ENCODE measurements at places on chromosomes 6 and 20.

- no peak for DNase-seq
Measured at GRCh38 chr20:59018817-59019216, 412 bp upstream of the TUBB1 start.

GRCh38 chr20:21273755-21274386 lies 29.3 kb upstream of the XRN2 start:
- no peak for DNase-seq

DNA sequence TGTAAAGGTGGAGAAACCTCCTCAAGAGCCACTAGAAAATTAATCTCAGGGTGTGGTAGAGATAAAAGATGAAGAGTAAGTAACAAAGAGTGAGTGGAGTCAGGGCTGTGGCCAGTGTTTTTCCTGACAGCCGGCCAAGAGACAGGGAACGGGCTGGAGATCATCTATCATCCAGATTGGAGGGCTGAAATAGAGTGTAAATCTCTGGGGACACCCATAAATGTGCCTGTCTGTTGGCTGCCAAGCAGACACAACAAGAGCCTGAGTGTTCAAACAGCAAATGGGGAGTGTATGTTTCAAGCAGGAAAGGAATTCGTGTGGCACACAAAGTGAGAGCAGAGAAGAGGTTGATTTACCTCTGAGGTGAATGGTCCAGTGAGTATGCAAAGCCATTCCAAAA lies 326.4 kb upstream of the KHDRBS2 start:
- DNase-seq = no peak

GRCh38 chr20:54651252-54651651 lies 175.9 kb downstream of the DOK5 start:
- DNase-seq = no peak

DNA sequence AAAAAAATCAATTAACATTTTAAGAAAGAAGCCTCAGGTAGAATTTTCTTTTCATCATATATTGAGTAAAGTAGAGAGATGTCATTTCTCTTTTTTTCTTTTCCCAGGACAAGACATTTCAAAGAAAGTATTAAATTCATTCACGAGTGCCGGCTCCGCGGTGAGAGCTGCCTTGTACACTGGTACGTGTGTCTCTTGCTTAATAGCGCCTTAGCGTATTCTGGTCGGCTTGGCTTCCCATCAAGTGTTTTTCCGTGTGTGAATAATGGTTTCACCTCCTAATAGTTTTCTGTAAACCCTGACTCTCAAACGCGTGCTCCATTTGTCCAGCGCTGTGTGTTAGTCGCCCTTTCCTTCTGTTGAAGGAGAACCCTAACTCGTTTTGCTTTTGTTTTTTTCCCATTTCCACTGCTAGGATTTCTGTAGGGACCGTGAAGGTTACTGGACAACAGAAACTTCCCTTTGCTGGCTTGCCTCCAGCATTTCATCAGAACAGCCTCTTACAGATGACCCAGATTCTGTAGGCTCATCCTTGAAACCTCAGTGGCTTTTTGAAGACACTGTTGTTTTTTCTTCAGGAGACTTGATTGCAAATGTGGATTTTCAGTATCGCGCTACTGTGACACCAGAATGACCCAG lies 45.7 kb upstream of the IRF4 start:
- no peak for DNase-seq

DNA sequence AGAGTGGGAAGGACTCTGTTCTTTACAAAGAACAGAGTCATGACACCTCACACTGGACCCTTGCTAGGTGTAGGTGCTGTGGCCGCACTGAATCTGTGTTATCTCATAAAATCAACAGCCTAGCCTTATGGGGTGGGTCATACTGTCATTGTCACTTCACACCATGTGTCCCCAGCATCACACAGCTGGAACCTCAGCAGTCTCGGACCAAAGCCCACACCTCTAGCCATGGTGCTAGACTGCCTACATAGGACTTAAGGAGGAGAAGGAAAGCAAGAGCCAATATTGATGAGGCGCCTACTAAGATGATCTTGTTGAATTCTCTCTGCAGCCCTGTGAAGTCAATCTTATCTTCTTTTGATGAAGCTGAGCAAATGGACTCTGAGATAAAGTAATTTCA lies 31.0 kb downstream of the UNC5CL start:
- no peak for DNase-seq

DNA sequence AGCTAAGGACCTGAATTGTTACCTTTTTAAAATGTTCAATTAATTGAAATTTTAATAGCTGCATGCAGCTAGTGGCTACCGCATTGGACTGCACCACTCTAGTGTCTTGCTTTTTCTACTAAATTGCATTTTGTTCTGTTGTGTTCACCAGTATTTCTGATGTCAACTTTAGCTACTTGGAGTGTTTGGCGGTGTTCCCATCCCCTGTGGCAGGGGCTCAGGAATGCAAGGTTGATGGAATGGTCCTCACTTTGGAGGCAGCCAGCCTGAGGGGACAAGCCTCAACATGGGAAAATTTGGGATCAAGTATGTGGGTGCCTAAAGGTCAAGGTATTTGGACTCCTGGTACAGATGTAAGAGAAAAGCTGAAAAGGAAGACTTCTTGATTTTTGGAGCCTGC lies 230.1 kb upstream of the PRND start:
- DNase-seq = no peak

DNA sequence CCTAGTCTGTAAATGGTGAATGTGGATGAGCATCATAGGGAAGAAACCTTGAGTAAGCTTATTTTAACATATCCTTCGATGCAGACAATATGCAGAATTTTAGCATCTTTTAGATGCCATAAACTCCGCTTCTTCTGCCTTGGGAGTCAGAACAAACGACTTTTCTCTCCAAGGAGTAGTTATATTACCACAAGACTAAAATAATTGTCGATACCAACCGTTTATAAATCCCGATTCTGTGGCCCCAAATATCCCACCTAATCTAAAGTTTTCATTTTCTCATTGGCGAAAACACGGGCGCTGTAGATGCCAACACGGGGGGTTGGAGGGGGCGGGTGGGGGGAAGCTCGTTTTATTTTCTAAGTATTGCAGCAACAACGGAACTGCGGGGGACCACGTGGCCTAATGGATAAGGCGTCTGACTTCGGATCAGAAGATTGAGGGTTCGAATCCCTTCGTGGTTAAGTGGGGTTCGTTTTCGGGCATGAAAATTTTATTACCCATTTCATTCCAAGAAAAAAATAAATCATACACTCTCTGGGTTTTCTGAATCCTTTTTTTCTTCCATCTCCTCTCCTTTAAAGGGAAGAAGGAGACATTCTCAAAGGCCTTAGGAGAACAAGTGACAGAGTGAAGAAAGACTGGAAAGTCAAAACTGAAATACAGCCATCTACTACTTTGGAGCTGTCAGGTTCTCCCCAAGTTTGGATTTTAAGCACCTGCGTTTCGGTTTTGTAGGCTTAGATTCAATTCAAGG lies 65.5 kb upstream of the BTN3A2 start:
- DNase-seq = no peak

DNA sequence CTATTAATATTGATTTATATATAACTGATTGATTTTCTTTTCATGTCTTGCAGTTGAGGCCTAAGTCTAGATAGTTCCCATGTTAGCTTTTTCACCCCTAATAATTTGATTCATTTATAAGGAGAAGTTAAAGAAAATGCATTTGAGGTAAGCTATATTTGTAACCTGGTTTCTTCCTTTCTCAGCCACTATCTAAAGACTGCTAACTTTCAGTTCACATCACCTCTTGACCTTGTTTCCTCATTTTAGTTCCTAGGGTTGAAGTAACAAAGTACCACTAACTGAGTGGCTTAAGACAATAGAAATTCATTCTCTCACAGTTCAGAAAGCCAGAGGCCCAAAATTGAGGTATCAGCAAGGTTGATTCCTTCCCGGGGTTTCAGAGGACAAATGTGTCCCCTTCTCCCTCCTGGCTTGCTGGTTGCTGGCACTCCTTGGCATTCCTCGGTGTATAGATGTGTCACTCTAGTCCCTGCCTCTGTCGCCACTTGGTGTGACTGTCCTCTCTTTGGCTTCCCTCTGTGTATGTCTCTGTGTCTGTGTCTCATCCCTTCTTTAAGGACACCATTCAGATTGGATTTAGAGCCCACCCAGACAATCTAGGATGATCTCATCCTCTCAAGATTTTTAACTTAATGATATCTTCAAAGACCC lies 55.9 kb upstream of the C20orf144 start:
- no peak for DNase-seq

DNA sequence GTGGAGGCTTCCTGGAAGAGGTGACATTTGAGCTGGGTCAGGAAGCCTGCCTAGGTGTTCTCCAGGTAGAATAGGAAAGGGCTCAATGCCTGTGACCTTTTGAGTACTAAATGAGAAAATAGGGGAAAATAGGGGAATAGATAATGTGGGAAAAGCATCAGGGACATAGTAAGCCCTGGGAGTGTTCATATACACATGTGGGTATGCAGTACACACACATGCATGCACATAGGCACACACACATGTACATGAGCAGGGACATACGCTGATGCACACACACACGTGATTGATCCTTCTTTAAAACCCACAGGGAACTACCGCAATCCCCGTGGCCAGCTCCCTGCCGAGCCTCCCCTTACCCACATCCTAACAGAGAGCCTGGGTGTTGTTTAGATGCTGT lies 351.7 kb downstream of the CDH4 start:
- no peak for DNase-seq

- DNase-seq = no peak
Measured at GRCh38 chr6:111746983-111747382, 126.3 kb downstream of the FYN start.

GRCh38 chr6:54037277-54037779 lies 73.9 kb upstream of the MLIP start:
- DNase-seq = no peak

DNA sequence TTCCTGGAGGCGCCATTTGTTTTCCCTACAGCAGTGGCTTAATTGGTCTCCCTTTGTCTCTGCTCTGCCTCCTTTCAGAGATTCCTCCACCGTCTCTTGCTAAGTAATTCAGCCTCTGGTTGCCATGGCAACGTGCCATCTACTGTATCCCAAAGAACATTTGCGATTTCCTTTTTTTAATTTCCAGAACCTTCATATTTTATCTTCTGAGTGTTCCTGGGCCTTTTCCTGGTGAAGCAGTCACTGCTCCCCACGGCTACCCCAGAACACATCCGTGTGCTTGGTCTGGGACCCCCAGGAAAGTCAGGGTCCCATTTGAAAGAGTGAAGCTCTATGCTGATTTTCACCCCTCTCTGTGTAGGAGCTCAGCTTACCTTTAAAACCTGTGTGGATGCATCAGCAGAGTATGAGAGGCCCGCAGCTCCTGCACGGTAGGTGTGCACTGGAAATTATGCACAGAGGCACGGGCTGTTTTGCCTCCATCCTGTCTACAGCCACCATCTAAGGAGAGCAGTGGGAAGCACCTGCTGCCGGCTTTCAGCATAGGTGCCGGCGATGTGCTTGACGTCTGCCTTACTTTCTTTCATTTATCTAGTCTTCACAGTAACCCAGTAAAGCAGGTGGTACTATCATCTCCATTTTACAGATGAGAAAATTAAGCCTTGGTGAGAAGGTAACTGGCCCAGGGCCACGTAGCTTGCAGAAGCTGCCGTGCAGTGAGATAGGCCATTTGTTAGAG lies 122.8 kb downstream of the SYCP2 start:
- DNase-seq = no peak

- no peak for DNase-seq
Measured at GRCh38 chr6:13496513-13497190, 9.3 kb upstream of the GFOD1 start.

DNA sequence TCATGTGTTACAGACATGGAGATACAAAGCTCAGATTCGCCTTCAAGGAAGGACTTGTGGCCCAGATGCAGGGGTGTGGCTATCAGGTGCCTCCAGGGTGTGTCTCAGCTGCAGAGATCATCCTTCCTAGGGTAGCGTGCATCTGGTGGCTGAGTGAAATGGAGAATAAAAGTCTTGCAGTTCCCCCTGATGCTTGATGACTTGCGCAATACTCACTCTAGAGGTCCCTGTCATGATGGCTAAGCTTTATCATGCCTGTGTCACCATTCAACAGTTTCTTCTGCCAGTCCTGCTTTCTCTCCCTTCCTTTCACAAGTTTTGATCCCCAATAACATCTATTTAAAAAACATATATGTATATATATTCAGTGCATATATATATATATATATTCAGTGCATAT lies 228.1 kb downstream of the PAX1 start:
- DNase-seq = no peak

DNA sequence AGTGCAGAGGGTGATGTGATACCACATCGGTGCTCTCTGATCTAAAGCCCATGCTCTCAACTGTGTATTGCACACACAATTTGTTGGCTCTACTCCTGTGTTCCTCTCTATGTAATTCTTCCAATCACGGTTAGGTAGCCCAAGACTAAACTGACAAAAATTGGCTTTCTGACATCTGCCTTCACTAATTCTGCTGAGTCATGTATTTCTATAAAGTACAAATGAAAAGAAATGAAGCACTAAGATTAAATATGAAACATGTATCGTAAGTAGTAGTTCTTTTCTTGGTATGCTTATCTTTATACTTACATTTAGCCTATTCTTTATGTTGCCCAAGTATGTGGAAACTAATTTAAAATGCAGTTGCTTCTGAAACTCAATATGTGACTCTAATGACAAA lies 7.7 kb upstream of the MLIP start:
- DNase-seq = no peak

GRCh38 chr6:83463886-83464285 lies 33.0 kb upstream of the ME1 start:
- no peak for DNase-seq

DNA sequence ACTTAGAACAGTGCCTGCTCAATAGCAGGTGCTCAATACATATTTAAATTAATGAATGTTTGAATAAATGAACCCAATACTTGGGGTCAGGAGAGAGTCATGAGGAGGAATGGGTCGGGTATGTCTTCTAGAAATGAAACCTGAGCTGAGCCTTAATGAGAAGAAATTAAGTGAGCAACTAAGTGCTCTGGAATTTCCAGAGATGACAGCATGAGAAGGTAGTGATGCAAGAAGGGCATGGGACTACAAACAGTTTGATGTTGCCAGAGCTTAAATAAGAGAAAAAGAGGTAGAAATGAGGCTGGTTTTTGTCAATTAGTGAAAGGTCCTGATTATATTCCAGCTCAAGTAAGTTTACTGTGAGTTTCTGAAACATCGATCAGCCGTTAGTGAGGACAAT lies 82.9 kb downstream of the PDE10A start:
- DNase-seq = no peak

GRCh38 chr6:165869526-165869925 lies 206.5 kb upstream of the PDE10A start:
- no peak for DNase-seq

GRCh38 chr6:146289816-146290588 lies 253.6 kb upstream of the RAB32 start:
- no peak for DNase-seq

DNA sequence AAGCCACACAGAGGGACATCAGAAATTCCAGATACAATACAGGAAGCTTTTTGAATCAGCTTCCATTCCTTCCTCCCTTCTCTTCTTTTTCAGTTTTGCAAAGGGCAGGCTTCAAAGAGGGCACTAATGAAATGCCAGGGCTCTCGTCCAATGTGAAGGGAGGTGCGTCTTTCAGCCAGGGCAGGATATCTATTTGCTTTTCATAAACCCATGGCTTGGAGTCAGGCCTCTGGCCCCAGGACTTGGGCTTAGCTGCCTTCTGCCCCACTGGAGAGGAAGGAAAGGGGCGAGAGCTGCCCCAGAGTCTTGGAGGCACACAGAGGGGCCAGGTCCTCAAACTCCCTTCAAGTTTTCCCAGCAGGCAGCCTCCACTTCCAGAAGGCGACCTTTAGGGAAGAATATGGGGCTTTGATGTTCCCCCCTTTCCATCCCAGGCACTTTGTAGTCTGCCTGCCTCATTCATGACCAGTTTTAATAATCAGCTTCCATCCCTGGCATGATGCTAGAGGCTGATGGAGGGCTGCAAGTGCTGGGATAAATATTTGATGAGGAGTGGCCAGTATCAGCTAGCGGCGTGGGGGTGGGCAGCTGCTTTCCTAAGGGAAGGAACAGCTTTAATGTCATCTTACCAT lies 234.8 kb downstream of the NRN1 start:
- DNase-seq = no peak

Measured in activated naive CD4-positive, alpha-beta T cell treated with Interleukin-2 at 50 U/mL for 16 hours (primary cell).